ENCODE measurements at places on chromosomes 1 and 21.

GRCh38 chr1:97304366-97304765 is 582.8 kb downstream of the PTBP2 start:
- no peak for DNase-seq

GRCh38 chr1:162908236-162908635 is 47.3 kb upstream of the CCDC190 start:
- no peak for DNase-seq

GRCh38 chr1:44265656-44266358 is 52.5 kb downstream of the DMAP1 start:
- DNase-seq = no peak

DNA sequence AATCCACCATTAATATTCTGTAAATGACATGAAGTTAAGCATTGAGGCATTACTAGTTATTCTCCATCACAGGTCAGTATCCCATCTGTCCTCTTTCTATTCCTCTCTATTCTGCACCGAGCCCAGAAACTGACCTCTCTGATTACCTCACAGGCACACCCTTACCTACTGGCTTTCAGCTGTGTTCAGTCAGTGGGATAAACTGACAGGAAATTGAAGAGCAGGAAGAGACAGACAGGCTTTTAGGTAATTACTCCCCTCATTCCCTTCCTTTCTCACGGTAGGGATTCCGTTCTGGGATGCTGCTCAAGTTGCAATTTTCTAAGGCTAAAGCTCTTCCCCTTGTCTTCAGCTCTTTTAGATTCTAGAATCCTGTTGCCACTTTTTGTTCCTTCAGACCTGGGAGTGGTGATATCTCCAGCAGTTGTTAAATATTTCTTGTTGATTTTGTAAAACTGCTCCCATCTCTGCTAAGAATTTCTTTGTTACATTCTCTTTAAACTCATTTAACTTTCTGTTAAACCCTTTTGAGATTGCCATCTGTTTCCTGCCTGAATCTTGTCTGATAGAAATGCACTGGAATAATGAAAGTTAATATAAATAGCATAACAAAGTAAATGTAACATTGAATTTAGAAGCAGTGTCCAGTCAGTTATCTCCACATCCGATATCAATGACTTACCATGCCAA is 1063.4 kb downstream of the PLA2G4A start:
- no peak for DNase-seq

- no peak for DNase-seq
Observed at GRCh38 chr1:13450204-13450603, 40.0 kb downstream of the PRAMEF20 start.

DNA sequence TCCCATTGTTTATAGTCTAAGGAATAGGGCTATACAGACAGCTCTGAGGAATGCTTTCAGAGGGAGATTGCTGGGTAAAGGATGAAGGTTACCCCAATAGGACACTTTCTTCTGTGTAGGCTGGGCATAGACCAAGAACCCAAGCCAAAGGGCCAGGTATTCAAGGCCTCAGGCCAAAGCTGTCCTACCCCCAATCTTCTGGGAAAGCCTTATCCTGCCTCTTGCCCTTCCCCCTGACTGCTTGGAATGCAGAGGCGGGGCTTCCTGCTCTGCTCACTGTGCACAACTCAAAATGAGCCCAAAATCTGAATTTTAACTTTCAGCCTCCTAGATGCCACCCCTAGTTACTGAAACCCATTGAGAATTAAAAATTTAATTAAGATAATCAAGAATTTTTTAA is 2.2 kb downstream of the OR10Z1 start:
- DNase-seq = no peak

DNA sequence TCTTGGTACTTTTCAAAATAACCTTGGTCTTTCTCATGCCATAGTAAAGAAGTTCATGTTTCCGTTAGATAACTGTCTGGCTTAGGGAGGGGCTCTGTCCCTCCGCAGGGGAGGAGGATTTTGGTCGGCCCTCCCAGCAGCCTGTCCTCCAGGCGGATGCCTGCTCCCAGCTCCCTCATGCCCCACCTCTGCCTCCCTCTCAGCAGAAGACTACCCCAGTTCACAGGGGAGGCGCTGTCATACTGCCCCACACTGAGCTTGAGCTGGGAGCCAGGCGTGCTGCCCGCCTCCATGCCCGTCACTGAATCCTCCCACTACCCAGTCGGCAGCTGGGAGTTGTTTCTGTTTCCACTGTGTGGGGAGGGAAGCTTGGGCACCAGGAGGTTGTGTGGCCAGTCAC is 127.3 kb downstream of the CAMTA1 start:
- DNase-seq = no peak

GRCh38 chr1:2299131-2299627 is 71.1 kb downstream of the SKI start:
- no peak for DNase-seq

- no peak for DNase-seq
Observed at GRCh38 chr1:202202500-202203168, 9.0 kb downstream of the LGR6 start.

GRCh38 chr1:43800771-43801170 is 93.4 kb downstream of the ST3GAL3 start:
- DNase-seq = no peak

DNA sequence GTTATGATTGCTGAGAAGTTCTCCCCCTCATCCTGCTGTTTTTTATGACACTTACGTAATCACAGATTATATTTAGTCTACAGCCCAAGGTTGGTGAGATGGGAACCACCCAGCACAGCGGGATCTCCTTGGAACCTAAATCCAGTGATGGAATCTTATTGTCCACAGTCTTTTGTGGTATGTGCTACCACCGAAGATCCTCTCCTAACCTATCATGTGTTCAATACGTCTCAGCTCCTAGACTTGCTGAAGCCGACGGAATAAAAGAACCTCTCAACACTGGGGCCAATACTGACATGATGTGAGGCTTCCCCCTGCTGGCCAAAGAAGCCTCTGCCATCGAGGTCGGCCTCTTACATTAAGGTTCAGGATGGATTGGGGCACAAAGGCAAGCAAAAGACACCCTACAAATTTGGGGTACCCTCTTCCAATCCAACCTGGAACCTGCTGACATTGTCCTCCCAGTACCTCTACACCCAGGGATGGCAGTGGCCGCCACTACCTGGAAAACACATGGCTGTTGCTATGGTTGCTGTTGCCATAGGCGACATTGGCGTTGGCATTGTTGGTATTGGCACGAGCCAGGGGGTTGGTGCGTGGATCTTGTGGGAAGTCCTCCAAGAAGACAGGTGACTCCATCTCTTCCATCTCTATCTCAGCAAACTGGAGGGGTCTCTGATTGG is 19.4 kb upstream of the KIF21B start:
- peak; percentile 60 for DNase-seq

- no peak for DNase-seq
Observed at GRCh38 chr1:193487722-193488121, 301.3 kb upstream of the B3GALT2 start.

DNA sequence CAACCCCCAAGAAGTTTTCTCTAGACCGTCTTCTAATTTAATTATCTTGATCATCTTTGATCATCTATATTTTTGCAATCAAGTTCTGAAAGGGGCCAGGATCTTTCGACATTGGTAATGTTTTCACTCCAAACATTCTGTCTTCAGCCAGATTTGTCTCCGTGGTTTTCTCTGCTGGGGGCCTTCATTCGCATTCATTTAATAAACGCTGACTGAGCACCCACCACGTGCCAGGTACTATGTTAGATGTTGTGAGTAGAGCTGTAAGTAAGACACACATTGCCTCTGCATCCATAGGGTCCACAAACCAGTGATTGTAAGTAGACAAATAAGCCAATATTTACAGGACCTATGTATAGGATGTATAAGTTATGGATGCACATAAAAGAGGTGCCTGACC is 134.5 kb upstream of the MROH9 start:
- DNase-seq = no peak

- no peak for DNase-seq
Observed at GRCh38 chr1:167881069-167881468, 32.9 kb downstream of the ADCY10 start.

DNA sequence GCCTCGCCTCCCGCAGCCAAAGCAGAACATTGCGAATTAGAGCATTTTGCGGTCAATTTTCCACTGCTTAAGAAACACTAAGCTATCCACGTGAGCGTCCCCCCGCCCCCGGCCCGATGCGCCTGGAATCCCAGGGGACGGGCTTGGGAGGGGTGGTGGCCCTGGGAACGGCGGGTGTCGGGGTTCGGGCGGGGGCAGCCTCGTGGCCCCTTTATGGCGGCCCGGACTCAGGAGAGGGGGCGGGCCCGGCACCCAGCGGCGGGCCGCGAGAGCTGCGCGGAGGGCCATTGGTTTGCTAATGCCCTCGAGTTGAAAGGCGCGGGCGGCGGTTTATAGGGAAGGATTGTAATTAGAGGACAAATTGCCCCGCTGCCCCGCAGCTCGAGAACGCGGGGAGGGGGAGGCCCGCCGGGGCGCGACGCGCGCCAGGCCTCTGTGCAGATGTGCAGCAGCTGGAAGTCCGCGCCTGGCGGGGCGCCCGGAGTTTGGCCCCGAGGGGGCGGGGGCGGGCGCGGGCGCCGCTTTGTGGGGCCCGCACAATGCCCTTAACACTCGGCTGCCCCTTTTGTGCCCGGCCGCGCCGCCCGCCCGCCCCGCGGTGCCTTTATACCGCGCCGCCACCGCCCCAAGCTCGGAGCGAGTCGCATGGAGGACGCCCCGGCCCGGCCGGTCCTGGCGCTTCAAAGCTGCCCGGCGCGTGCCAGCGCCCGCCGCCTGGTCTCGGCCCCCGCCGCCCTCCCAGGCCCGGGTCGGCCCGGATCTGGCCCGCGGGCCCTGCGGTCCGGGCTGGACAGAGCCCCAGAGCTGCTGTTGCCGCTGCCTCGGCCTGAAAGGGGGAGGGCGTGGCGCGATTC is 1.9 kb upstream of the HES3 start:
- DNase-seq = no peak

- DNase-seq = no peak
Observed at GRCh38 chr21:25518491-25518911, 88.8 kb downstream of the MRPL39 start.

- DNase-seq = no peak
Observed at GRCh38 chr1:226073184-226073950, 10.9 kb downstream of the H3-3A start.

- no peak for DNase-seq
Observed at GRCh38 chr1:77631751-77632150, 50.7 kb downstream of the ZZZ3 start.

DNA sequence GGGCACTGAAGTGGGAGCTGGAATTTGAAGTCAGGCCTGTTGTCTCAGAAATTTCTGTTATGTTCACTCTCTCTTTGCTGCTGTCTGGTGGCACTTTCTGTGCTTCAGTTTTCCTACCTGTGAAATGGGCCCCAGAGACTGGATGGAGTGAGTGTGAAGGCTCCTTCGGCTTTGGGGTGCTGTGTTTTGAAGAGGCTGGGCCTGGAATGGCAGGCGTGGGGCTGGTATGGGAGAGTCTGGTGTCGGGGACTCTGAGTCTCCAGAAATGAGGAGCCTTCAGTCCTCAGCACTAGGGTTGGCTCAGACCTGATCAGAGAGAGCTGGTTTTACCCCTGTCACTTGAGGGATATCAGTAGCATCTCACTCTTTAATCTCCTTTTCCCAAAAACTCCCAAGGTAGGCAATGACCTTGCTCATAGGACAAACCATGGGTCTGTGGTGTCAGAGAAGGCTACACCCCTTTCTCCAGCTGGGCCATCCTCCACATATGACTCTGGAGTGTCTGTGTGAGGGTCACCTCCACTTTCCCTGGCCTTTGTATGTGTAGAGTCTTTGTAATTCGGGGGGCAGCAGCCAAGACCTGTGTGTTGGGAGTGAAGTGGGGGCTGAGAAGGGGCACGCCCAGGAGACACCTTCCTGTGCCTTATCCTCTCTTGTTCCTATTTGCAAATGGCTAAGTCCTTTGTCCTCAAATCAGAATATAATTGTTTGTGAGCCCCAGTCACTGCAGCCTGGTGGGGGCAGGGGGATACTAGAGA is 279.9 kb downstream of the PTPRU start:
- no peak for DNase-seq

DNA sequence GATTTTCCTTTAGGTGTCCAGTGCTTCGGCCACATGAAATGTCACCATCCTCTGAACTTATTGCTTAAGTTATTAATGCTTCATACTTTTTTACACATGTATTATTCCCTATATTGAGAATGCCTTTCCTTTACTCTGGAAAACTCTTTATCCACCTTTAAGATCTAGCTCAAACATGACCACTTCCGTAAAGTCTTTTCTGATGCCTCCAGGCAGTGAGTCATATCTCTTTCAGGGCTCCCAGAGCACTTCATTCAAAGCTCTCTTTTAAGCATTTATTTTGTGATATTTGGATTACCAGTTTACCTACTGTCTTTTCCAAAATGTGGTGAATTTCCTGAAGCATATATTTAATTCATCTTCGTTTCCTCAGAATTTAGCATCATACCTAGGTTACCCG is 178.9 kb downstream of the HS2ST1 start:
- no peak for DNase-seq

- DNase-seq = no peak
Observed at GRCh38 chr1:182248721-182249120, 142.9 kb downstream of the GLUL start.

GRCh38 chr1:22676916-22677583 is 24.0 kb downstream of the C1QB start:
- DNase-seq = no peak

- no peak for DNase-seq
Observed at GRCh38 chr1:207603777-207604176, 41.2 kb upstream of the CR1L start.

DNA sequence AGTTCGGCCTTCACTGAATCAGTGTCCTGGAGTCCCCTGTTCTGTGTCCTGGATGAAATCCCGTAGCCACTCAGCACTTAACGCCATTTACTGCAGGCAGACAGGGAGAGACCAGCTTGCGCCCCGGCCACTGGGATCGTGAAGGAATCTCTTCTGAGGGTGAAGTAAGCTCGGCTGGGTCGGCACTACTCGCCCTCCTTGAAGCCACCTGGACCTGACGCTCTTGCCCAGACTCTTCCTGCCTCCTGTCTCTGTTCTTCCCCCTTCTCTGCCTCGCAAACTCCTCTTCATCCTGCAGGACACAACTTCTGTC is 99.9 kb upstream of the ZBTB40 start:
- DNase-seq = no peak

DNA sequence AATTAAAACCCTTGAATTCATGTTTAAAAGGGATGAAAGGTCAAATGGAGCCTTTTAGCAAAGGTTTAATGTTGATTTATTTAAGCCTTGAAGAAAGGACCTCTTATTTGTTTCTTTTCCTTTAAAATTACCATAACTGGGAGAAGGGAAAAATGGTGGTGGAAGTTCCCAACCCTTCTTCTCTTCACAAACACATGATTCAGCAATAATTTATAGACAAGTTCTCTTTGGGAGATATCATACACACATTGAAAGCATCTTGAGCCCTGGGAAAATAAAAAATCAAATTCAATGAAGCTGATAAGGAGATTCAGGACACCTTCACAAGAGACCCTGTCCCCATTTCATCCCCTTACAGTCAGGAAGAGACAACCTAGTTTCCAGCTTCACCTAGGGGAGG is 8.9 kb downstream of the ADAM30 start:
- no peak for DNase-seq

- no peak for DNase-seq
Observed at GRCh38 chr1:234111458-234112142, 207.1 kb downstream of the SLC35F3 start.
